ENCODE measurements at places on chromosomes 6 and 20.

DNA sequence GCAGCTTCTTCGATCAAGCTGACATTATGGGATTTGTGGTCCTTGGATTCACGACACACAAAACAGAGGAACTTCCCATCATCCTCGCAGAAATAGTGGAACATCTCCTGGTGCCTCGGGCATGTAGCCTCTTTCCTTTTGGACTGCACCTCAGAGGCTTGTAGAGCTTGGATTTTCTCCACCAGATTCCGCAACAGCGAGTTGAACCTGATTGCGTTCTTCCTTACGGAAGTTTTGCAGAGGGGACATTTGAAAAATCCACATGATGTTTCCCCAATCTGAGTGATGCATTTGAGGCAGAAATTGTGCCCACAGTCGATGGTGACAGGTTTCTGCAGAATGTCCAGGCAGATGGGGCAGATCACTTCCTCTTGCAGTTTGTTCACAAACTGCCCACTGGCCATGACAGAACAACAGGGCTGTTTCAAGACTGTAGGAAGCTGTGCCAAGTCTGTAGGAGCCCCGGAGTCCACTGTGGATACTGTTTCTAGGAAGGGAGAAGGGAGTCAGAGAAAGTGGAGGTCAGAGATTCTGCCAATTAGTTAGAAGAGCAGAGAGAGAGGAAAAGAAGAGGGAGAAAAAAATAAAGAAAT is 392 bp downstream of the TRIM31 start:
- DNase-seq: no peak

DNA sequence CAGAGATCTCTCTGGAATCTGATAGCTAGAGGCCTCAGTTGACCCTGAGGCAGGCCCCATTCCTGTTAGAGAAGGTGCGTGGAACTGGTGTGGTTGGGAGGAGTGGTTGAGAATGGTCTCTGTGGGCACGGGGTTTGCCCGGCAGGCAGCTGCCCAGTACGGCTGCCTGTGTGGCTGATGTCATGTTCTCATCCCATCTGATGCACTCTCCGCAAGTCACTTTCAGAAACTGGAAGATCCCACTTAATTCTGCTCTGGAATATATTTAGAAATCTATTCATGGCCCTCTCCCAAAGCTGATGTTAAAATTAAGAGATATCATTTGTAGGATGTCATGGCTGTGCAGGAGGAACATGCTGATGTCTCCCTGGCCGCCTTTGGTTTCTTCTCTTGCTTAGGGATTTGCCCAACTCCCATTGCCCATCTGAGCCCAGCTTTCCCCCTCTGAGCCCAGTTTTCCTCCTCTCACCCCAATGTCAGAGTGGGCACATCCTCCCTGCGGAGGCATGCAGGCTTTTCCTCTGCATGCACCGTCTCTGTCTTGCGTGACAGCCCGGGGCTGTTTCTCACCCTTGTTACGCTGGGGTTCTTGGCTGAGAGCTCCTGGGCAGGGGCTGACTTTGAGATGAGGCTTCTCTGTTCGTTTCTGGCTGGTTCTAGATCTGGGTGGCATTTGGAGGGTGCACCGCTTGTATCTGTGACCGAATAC is 21.0 kb downstream of the PHACTR3 start:
- no peak for DNase-seq

GRCh38 chr6:165833355-165833754 is 170.3 kb upstream of the PDE10A start:
- no peak for DNase-seq

DNA sequence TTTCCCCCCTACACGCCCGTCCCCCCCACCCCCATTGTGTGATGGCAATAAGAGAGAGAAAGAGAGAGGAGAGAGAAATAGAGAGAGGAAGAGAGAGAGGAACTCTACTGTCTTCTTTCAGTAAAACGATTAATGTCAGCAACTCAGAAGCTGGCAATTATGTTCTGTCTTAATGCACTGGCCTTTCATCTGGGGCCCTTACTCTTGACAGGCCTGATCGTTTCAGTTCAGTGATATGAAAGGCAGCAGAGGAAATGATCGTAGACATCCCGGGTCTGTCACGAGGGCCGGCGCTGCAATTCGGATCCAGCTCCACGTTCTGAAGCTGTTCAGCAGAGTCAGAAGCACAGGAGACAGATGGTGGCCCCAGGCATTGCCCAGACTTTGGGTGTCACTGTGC is 308.9 kb downstream of the ZNF217 start:
- no peak for DNase-seq

DNA sequence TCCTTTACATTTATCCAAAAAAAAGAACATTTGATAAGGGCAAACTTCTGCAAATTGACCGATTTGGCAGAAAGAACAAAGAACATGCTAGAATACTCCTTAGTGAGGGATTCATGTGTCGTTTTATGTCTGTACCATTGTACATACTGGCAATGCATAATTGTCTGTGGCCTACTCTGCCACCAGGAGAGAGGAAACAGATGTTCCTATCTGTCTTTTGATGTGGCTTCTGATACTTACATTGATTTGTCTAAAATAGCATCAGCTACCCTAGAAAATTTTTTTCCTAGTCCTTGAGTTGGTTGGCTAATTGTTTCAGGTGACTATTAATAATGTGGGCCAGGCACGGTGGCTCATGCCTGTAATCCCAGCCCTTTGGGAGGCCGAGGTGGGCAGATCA is 654.1 kb downstream of the KIF16B start:
- DNase-seq: no peak

- no peak for DNase-seq
Observed at GRCh38 chr20:8583566-8584043, 451.5 kb downstream of the PLCB1 start.

- no peak for DNase-seq
Observed at GRCh38 chr6:30820193-30820592, 64.1 kb upstream of the DDR1 start.

GRCh38 chr6:72522735-72523141 is 99.1 kb upstream of the KCNQ5 start:
- DNase-seq: no peak

DNA sequence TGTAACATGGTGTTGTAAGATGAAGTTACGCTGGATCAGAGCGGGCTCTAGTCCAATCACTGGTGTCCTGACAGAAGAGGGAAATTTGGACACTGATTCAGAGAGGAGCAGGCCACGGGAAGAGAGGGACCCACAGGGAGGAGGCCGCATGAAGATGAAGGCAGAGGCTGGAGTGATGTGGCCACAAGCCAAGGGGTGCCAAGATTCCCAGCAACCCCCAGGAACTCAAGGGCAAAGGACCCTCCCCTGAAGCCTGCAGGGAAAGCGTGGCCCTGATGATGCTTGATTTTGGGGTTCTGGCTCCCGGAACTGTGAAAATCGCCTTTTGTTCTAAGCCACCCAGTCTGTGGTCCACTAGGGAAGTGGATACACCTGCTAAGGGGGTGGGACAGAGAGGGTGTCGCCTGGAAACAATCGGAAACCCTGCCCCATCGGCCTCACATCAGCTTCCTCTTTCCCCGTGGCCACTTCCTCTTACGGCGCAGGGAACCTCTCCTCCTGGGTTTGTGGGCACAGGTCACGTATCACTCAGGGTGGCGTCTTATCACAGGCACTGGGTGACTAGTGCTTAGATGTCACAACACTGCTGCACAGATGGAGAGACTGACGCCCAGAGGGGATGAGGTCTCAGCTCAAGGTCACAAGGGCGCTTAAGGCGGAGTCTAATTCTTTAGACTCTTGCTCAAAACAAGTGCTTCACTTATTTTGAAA is 58.0 kb downstream of the SULF2 start:
- DNase-seq: no peak

GRCh38 chr6:115524821-115525220 is 535.9 kb downstream of the FRK start:
- DNase-seq: no peak

DNA sequence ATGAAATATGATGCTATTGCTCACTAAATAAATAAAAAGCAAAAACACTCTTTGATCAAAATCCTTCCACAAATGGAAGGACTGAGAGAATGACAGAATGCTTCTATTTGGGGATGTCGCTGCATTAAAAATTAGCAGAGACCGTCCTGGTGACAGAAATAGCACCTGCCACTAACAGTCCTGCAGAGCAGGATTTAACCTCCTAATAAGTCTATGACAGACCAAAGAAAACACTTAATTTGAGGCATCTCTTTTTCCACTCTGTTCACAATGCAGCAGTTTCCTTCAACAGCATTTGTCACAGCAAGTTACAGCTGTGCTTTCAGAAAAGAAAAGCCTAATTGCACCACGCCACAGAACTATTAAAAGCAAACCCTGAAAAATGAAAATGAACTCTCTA is 140.6 kb upstream of the BEND6 start:
- no peak for DNase-seq

DNA sequence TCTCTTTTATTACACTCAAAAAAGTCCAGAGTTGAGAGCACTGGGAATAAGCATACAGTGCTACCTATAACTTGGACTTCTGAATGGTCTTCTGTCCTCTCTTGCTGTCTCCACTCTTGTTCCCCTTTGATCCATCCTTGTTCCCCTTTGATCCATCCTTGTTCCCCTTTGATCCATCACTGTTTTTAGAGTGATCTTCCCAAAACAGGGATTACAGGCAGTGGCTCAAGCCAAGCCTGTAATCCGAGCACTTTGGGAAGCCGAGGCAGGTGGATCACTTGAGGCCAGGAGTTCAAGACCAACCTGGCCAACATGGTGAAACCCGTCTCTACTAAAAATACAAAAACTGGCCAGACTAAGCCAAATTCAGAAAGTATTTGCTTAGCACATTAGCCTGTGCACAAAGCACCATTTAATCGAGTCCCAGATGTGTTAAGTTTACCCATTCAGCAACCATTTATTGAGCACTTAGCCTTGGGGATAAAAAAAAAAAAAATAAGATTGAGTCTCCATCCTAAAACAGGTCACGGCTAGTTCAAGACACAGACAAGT is 65.0 kb upstream of the NHSL1 start:
- DNase-seq: no peak

- no peak for DNase-seq
Observed at GRCh38 chr6:121853686-121854085, 418.2 kb downstream of the GJA1 start.

DNA sequence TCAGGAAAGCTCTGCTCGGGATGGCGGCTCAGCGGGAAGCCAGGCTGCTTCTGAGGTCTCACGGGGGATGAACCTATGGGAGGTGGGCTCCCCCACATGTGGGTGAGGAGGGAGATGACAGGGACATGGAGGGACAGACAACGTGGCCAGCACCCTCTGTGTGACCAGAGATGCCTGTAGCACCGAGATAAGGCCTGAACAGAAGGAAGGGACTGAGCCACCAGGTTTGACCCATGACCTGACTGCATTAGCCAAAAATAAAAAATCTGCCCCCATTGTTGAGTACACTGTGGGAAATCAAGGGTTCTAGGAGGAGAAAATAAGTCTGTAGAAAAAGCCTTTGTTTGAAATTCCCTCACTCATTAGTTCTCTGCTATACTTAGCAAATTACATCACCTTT is 105.7 kb downstream of the RNASET2 start:
- DNase-seq: no peak

GRCh38 chr6:24313251-24314141 is 44.4 kb downstream of the DCDC2 start:
- no peak for DNase-seq

GRCh38 chr6:64325093-64325492 is 689.5 kb downstream of the PHF3 start:
- no peak for DNase-seq

- DNase-seq: no peak
Observed at GRCh38 chr6:125688138-125688537, 61.3 kb upstream of the HEY2 start.

GRCh38 chr6:99512033-99512432 is 3.2 kb downstream of the USP45 start:
- DNase-seq: no peak

Measured in activated naive CD4-positive, alpha-beta T cell (primary cell).